ENCODE measurements at places on chromosomes 12 and 14. TPM values are rescaled to one million over a fixed set of nuclear protein-coding genes. Genes with fewer than 3 reads are reported as not detected.

ISM2 gene
- total RNA-seq = 1.2 TPM

DNA sequence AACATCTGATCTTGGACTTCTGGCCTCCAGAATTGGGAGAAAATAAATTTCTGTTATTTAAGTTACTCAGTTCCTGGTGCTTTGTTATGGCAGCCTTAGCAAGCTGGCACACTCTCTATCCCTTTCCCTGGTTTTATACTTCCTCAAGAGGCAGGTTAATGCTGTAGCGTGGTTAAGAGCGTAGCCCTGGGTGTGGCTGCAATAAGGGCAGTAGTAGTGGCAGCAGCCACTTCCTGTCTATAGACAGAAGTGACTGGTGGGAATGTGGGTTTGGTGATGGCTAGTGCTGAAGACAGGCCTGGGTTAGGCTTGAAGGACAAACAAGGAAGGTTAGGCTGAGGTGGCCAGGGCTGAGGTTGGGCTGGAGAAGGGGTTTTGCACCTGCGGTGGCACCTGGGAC is 3.6 kb upstream of the LGALS3 start:
- DNase-seq = no peak

RTN1 gene
- total RNA-seq = 877 TPM

EIF5 gene
- total RNA-seq = 129 TPM

NCAPD2 gene
- 9.4 TPM for total RNA-seq

LRRC43 gene
- 2.0 TPM for total RNA-seq

GRCh38 chr12:130336723-130337487 is 782 bp upstream of the PIWIL1 start:
- DNase-seq = no peak

UBE2N gene
- 218 TPM for total RNA-seq

Measured in frontal cortex (tissue), 4 donors.